GM23248 (cell line): ENCODE measurements at places on chromosomes 4 and X. TPM values are rescaled to one million over a fixed set of nuclear protein-coding genes. Genes with fewer than 3 reads are reported as not detected.

Gene MAGEA11
- not detected in 2 replicates for polyA plus RNA-seq

GRCh38 chr4:147029296-147029695 lies 83.6 kb upstream of the TTC29 start:
- no peak for DNase-seq

GRCh38 chrX:47351706-47352105 lies 18.7 kb upstream of the ZNF157 start:
- DNase-seq: peak; percentile 68

GRCh38 chr4:163175971-163176958 lies 9.6 kb upstream of the NAF1 start:
- DNase-seq: no peak

- no peak for DNase-seq
Measured at GRCh38 chrX:101691835-101692234, 32.2 kb upstream of the ARMCX2 start.
